ENCODE measurements at places on chromosomes 2 and 18.

DNA sequence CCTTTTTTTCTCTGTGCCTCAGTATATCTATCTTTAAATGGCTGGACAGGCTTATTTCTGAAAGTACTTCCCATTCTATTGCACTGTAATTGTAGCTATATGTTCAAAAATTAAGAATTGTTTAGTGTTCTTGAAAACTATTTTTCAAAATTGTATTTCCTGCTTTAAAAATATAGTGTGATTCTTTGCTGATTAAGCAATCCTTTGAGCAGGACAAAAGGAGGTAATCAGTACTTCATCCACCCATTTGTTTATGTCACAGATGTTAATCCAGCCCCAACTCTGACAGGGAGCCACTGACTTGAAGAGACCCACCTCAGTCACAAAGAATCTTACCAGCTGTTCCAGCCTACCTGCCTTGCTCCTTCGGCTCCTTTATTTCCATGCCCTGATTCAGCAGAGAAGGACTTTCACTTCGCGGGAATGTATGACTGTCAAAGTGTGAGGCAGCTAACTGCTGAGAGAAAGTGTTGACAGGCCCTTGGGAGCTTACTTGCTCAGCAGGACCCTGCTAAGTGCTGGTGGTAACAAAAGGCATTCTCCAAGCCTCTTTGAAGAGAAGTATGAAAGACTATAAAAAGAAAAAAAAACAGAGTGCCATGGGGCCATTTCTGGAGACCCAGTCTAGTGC, 393.3 kb upstream of the CYRIA start:
- DNase-seq: no peak

DNA sequence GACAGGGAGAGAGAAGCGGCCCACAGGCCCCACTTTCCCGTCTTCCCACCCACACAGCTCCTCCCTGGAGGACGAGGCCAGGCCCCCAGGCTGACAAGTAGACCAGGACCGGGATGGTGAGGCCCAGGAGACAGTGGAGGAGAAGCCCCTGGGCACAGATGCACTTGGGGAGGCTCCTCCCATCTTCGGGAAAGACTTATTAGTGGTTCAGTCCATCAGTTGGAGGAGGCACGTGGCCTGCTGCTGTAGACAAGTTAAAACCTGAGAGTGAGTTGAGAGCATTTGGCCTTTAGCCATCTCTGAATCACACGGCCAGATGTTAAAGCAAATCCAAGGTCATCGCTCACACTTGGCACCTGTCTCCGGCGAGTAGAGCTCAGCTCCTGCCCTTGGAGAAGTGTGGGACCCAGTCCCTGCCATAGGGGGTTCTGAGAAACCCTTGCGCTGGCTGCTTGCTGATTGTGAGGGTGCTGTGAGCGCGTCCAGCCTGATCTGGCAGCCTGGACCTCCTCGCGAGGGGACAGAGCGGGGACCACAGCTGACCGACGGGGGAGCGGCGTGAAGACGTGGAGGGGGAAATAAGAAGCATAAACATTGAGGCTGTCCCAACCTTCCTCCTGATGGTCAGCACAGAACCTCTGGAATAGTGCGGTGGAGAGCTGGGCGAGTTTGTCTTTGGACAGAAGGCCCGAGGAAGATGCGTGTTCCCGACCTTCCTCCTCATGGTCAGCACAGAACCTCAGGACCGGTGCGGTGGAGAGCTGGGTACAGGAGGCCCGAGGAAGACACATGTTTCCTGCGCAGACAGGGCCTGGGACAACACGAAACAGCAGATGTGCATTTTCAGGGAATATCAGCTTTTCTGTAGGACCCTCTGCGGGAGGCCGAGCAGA, 24.7 kb upstream of the ALLC start:
- no peak for DNase-seq

- no peak for DNase-seq
Measured at GRCh38 chr2:207469451-207469850, 60.3 kb upstream of the CREB1 start.

GRCh38 chr2:223450246-223450645, 151.9 kb downstream of the SCG2 start:
- no peak for DNase-seq

- no peak for DNase-seq
Measured at GRCh38 chr18:934518-935133, 30.0 kb downstream of the ADCYAP1 start.

DNA sequence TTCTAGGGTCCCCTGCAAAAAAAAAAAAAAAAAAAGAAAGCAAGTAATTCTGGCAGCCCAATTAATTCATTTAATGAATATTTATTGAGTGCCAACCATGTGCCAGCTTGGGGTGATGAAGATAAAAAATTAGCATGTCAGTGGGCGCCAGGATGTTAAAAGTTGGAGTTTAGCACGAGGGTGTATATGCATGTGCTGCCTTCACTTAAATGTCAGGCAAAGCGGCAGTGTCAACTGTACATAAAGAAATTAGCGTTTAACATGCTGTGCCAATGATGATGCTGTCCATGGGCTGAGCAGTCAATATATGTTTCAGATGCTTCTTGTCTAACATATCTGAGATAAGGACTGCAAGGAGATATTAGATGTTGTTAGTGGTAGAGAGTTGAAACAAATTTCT, 49.5 kb downstream of the ASAP2 start:
- DNase-seq: no peak

DNA sequence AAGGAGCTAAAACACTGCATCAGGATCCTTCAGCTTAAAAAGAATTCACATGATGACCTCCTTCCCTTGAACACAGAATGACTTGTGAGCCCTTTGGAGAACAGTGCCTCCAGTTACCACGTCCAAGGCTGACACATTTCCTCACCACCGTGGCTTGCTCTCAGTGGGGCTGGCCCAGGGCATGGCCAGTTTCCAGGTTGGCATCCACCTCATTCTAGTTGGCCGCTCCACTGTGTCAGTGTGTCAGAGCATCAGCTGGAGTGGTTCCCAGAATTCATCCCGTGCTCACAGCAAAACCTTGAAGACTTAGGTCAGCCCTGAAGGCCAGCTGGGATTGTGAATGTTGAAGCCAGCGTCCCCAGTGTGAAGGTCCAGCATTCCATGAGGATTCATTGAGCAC, 158.5 kb downstream of the INSIG2 start:
- DNase-seq: no peak

DNA sequence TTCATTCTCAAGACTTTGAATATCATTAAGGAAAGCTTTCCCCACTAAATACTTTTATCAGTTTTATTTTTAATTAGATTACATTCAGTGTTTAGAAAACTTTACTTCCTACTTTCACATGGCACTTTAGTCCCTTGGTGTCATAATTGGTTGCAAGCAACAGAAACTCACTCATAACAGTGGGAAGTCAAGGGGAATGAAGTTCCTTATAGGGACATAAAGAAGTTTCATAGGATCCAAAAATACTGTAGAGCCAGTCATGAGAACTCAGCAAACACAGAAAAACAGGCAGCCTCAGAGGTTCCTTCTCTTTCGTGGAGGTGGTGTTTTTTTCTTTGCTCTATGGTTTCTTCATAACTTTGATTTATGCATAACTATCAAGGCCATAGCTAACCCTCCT, 809.0 kb downstream of the BCL11A start:
- DNase-seq: no peak

GRCh38 chr2:237866101-237866621, 6.7 kb downstream of the RAMP1 start:
- DNase-seq: no peak

- no peak for DNase-seq
Measured at GRCh38 chr2:219368690-219369191, 19.0 kb downstream of the DNPEP start.

GRCh38 chr2:204885747-204886146, 340.5 kb downstream of the PARD3B start:
- DNase-seq: no peak

GRCh38 chr2:100855084-100855483, 35.1 kb downstream of the NPAS2 start:
- DNase-seq: no peak

DNA sequence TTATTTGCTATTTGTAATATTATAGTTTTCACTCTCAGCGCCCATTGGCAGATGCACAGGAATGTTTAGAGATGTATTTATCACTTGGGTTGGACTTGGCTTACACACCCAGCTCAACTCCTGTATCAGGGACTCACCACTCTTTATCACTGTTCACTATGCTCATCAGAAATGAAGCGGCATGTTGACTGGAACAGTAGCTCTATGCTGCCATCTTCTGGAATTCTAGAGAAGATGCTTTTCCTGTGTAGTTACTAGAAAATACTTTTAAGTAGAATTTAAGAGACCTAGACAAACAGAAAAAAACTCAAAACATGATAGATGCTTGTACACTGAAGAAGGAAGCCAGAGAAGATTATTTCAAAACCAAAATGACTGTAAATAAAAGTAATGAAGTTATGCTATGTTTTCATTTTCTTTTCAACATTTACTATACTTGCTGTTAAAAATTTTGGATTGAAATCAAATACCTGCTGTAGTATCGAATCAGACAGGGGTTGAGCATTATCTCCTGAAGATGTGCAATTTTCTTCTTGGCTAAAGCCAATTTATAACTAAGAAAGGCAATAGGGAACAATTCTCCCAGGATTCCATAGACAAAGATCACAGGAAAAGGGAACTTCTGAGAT, 47.4 kb upstream of the NXPH2 start:
- DNase-seq: peak; percentile 46

- no peak for DNase-seq
Measured at GRCh38 chr18:46711444-46711863, 45.4 kb downstream of the ST8SIA5 start.

- DNase-seq: no peak
Measured at GRCh38 chr2:184830531-184830930, 232.2 kb downstream of the ZNF804A start.

- no peak for DNase-seq
Measured at GRCh38 chr2:14126846-14127245, 505.7 kb upstream of the LRATD1 start.

DNA sequence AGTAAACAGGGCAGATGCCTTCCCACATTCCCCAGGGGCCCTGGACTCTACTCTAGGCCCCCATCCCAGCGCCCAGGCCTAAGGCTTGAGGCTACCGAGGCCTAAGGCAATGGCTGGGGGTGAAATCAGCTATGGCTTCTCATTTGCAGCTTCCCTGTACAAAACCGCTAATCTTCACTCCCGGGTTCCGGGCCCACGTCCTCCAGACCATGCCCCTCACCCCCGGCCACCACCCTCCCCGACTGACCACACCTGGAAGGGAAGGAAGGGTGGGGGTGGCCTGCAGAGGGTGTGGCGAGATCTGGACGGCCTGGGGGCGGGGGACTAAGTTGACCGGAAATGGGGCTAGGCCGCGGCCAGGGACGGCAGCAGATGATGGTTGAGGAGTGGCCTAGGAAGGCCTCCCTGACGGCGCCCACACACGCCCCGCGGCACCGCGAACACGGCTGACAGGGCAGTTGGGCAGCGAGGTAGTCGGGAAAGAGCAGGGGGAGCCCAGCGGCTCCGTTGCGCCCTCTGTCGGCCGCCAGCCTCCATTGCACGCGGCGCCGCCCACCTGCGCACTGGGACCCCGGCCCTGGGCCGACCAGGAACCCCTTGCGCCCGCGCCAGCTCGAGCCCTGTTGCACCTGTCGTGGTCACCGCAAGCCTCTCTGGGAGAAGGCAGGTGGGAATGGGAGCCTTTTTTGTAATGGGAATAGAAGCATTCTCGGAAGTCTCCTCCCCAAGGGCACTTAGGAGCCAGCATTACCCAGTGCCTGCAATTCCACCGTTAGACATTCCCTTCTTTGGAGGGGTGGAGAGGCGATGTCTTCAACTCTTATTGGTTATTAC, 117.1 kb upstream of the STPG4 start:
- peak; percentile 90 for DNase-seq

- DNase-seq: no peak
Measured at GRCh38 chr2:64141674-64142405, 2.4 kb downstream of the PELI1 start.

GRCh38 chr2:17615728-17616351, 75.3 kb downstream of the VSNL1 start:
- no peak for DNase-seq

DNA sequence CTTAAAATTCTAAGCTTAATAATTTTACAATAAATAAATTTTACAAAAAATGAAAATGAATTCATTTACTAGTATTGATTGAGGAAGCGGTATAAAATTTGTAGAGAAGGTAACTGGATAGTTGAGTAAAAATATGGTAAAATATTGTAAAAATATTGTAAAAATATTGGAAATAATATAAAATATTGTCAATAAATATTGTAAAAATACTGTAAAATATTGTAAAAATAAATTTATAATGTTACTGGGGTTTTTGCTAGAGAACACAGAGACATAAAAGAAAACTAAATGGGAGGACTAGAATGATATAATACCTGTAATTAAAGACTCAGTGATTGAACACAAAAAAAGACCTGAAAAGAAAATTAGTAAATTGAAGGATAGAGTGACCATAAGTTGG, 546.3 kb upstream of the NETO1 start:
- no peak for DNase-seq

GRCh38 chr2:232327105-232328031, 51.2 kb upstream of the ALPP start:
- peak; percentile 77 for DNase-seq

- DNase-seq: no peak
Measured at GRCh38 chr2:128512379-128513115, 193.9 kb upstream of the HS6ST1 start.

DNA sequence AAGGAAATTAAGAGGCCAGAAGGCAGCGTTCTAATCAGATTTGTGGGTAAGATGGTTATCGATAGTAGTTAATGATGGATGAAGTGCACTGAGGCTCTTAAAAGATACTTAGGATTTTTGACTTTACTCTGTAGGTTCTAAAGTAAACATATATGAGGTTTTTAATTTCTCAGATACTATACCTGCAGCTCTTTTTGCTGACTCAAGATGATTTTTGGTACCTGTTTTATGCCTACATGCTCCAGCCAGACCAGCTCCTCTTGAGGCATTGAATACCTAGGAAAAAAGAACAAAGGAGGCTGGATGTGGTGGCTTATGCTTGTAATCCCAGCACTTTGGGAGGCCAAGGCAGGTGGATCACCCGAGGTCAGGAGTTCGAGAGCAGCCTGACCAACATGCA, 241.7 kb upstream of the FOSL2 start:
- no peak for DNase-seq

DNA sequence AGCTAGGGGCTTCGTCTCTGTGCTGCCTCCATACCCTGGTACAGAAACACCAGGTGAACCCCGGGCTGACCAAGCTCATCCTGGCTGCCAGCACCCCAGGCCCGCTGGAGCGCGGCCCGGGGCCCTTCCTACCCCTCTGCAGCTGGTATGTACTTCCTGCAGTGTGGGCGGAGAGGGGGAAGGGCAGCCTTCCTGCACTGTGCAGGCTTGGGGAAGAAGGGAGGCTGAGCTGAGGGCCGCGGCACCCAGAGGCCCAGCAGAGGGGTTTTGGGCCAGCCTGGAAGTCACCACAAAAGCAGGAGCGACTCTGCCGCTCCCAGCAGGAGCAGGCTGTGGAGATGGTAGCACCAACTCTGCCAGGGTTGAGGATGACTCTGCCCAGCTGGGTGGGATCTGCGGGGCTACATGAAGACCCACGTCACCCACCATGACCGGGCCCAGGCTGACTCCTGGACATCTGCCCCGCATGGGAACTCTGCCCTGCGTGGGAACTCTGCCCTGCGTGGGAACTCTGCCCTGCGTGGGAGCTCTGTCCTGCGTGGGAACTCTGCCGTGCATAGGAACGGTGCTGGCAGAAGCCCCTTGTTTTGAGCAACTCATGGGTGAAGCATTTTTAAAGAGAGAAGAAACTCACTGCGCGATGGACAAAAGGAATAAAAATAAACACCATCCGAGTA, 273.3 kb downstream of the NDUFA10 start:
- DNase-seq: no peak

- DNase-seq: no peak
Measured at GRCh38 chr18:44852818-44853217, 172.1 kb downstream of the SETBP1 start.

All from HEK293T (cell line).